Cortex of kidney (tissue), 1 donor: ENCODE measurements at places on chromosomes 2 and 18.

- no peak for DNase-seq
These were observed 26.8 kb upstream of the SLC9A2 start for GRCh38 chr2:102592601-102593000.

GRCh38 chr18:58977801-58978200 lies 113.1 kb downstream of the ZNF532 start:
- DNase-seq = no peak

DNA sequence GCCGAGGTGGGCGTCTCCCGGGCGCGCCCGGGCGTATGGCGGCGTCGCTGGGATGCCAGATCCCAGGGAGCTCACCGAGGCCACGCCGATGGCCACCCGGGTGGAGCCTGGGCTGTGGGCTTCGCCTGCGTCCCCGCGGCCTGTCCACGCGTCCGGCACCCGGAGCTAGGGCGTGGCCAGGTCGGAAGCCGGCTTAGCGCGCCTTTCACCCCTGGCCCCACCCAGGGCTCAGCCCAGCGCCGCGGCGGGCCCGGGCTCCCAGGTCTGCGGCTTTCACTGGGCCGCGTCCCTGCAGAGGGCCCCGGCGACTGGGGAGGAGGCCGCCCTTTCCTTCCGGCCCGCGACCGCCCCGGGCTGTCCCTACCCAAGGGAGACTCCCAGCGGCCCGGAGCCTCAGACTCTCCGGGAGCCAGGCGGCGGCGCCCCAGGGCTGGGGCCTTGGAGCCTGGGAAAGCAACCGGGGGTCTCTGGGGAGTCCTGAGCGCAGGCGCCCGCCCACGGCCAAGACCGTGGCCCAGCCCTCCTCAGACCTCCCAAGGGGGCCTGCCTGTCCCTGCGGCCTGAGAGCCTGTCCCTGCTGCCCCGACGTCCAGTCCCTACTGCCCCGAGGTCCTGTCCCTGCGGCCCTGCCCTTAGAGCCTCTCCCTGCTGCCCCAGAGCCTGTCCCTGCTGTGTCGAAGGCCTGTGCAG lies 36.3 kb upstream of the ITM2C start:
- no peak for DNase-seq

- no peak for DNase-seq
These were observed 25.8 kb downstream of the CIB4 start for GRCh38 chr2:26615336-26615859.

- DNase-seq = no peak
These were observed 90.7 kb downstream of the STK39 start for GRCh38 chr2:168156661-168157060.

- no peak for DNase-seq
These were observed 205.0 kb downstream of the UBE2E3 start for GRCh38 chr2:181185421-181185820.

GRCh38 chr18:64052772-64053171 lies 82.9 kb downstream of the SERPINB8 start:
- DNase-seq = no peak

DNA sequence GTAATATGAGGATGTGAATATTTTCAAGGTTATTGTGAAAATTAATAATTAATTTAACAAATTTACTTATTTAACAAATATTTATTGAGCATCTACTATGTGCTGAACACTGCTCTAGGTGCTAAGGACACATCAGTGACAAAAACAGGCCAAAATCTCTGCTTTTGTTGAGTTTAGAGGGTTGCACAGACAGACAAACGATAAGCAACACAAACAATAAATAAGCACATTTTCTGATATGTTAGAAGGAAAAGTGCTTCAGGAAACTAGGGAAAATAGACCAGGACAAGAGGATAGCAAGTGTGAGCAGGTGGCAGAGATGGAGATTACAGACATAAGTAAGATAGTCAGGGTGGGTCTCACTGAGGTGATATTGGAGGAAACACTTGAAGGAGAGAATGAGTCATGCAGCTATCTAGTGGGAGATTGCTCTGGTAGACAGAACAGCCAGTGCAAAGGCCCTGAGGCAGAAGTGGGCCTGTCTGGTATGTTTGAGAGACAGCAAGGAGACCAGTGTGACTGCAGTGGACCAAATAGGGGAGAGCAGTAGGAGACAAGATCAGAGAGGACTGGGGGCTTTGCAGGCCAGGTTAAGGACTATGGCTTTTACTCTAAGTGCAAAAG lies 38.3 kb downstream of the SFXN5 start:
- no peak for DNase-seq

DNA sequence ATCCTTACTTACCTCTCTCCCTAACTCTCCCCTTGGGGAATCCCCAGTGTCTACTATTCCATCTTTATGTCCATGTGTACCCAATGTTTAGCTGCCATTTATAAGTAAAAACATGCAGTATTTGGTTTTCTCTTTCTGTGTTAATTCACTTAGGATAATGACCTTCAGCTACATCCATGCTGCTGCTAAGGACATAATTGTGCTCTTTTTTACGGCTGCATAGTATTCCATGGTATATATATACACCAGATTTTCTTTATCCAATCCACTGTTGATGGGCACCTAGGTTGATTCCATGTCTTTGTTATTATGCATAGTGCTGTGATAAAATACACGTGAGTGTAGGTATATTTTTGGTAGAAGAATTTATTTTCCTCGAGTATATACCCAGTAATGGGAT lies 24.3 kb upstream of the RIOK3 start:
- no peak for DNase-seq

DNA sequence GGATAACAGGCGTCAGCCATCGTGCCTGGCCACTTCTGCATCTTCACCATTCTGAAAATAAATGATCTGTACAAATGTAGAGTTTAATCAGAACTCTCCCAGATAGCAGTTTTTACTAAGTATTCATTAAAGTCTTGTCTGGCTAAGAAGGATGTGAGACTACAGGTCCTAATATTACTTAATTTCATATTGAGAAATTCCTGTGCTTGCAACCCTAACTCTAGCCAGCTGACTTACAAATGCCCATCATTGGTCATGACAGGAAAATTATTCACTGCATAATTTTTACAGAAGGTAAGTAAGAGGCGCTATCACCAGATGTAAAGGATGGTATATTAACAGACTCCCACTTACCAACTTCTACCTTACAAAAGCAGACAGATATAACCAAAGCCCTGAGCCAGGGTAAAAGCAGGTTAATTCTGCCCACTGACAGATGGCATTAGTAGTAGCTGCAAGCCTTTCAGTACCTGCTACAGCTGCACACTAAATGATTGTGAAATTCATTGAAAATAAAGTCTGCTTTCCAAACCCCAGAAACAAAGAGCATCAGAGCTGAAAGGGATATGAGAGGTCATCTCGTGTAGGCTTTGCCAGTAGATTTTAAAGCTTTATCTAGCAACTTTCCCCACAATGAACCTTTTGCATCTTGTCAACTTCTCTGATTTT lies 271.3 kb upstream of the STON1 start:
- DNase-seq = no peak

- no peak for DNase-seq
These were observed 7.2 kb upstream of the NEU4 start for GRCh38 chr2:241801611-241802420.

DNA sequence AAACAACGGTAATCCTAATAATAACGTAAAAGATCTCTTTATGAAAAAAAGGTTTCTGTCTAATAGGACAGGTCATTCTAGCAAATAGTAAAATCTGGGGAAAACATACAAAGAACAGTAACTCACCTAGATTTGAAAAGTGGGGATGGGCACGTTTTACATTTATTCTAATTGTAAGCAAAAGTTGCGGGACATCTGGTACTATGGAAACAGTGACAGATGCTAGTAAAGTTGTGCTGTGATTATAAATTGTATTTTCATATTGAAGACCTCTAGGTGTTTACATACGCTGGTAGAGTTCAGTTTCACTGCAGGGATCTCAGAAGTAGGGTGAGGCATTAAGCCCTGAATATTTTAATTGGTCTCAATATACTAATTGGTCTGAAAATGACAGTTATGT lies 422.5 kb downstream of the DPP10 start:
- no peak for DNase-seq

DNA sequence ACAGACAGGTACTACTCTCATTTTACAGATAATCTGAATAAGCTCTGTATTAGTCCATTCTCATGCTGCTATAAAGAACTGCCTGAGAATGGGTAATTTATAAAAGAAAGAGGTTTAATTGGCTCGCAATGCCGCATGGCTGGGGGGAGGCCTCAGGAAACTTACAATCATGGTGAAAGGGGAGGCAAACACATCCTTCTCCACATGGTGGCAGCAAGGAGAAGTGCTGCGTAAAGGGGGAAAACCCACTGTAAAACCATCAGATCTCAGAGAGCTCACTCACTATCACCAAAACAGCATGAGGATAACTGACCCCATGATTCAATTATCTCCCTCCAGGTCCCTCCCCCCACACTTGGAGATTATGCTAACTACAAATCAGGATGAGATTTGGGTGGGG lies 254.4 kb downstream of the KCNE4 start:
- no peak for DNase-seq

DNA sequence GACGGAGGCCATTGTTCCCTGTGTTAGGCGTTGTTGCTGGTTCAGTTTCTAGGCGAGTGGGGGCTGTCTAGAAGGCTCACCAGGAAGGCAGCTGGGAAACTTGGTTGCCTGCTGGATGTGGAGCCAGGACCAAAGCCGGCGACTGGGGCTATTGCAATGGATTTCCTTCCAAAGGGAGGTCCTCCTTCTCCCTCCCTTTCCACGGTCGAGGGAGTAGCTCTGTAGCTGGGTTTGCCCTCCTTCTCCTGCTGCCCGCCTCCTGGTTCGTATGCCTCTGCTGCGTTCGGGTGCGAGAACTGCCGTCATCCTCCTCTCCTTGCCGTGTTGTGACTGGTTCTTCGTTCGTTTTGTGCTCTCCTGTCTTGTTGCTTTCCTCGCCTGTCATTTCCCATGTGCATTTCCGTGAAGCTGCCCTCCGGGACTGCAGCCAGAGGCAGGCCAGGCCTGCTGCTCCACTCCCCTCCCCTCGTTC lies 203.4 kb downstream of the NEDD4L start:
- no peak for DNase-seq

GRCh38 chr18:68447286-68447685 lies 267.6 kb downstream of the TMX3 start:
- no peak for DNase-seq

DNA sequence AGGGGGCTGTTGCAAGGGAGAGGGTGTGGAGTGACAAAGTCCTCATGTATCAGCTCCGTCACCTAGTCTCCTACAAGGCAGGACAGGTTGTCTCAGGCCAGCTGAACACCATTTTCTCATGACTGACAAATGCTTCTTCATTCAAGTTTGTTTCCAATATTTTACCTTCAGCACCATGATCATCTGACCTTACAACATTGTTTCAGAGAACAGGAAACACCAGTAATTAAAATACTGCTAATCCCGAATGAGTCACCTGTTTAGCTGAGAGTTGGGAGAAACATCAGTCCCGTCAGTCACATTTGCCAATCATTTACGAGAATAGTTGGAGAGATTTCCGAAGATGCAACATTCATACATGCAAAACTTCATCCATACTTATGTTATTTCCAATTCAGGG lies 25.7 kb upstream of the SP5 start:
- no peak for DNase-seq

DNA sequence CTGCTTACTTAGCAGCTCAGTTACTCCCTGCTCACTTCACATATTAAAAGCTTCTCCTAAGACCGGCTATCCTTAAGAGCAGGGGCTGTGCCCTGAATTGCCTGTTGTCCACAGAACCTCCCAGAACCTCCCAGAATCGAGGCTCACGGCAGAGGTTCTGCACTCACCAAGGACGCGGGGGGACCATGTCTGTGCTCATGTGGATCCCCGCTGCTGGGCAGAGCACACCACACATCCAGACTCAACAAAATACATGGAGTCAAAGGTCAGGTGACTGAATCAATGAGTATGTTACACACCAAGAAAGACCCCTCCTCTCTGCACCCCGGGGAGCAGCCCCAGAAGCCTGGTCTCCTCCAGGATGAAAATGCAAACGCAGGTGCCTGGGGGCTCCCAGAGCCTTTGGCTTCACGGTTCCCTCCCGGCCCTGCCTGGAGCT lies 149.0 kb downstream of the MBP start:
- no peak for DNase-seq

DNA sequence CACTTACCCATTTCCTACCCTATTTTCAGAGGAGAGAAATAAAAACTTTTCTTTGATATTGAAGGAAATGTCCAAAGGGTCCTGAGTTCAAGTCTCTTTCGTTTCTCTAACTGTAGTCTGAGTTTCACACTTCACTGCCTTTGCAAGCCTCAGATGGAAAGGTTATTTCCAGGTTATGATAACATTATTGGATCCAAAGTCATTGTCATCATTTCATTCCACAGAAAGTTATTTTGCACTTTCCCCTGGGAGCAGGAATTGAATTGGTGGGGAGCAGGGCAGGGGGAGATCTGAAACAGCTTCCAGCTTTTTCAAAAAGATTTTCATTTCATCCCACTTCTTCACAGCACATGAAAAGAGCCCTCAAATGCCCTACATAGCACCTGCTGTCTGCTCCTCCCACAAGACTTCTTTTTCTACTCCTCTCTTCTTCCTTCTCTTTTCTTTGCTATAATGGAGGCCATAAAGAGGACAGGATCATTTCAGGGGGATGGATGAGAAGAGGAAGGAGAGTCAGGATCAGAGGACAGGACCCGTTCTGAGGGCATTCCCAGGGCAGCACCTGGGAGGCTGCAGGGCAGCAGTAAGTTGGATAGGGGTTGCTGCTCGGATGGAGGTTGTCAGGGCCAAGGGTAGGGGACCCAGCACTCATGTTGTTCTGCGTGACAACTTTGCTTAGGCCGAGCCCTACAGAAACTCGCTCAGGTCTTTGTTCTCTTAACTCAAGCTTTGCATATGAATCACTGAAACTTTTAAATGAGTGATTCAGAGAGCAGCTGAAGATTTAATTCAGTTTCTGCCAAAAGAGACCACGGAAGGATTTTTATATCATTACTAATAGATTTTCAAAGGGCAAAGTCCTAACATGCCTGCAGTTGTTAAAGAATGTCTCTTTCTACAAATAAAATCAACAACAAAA lies 11.4 kb upstream of the GALNT5 start:
- DNase-seq = no peak

GRCh38 chr2:241036964-241037421 lies 38.6 kb downstream of the SNED1 start:
- no peak for DNase-seq

DNA sequence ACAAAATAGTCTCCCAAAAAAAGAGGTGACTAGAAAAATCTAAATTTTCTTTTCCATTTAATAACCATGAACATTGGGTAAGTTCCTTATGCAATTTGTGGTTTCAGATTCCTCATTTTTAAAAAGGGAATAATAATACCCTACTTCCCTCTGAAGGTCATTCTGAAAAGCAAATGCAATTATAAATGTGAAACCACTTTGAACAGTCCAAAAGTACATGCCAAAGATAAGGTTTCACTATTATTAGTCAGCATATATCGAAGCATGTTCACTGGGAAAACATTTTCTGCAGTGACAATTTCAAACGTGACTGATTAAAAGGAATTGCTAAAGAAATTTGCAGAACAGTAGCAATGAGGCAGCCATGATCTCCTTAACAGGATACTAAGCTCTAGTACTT lies 100.1 kb upstream of the RNF152 start:
- DNase-seq = no peak

DNA sequence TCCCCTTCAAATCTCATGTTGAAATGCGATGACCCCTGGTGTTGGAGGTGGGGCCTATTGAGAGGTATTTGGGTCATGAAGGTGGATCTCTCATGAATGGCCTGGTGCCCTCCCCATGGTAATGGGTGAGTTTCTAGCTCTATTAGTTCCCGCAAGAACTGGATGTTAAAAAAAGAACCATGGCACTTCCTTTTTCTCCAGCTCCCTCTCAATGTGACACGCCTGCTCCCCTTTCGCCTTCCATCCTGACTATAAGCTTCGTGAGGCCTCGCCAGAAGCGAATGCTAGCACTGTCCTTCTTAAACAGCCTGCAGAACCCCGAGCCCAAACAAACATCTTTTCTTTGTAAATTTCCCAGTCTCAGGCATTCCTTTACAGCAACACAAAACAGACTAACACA lies 303.2 kb upstream of the REV1 start:
- DNase-seq = no peak
